ENCODE measurements at places on chromosomes 4 and X. TPM values are rescaled to one million over a fixed set of nuclear protein-coding genes. Genes with fewer than 3 reads are reported as not detected.
A peak's percentile ranks its signal among the peaks of the same experiment; 100 is the strongest.

DNA sequence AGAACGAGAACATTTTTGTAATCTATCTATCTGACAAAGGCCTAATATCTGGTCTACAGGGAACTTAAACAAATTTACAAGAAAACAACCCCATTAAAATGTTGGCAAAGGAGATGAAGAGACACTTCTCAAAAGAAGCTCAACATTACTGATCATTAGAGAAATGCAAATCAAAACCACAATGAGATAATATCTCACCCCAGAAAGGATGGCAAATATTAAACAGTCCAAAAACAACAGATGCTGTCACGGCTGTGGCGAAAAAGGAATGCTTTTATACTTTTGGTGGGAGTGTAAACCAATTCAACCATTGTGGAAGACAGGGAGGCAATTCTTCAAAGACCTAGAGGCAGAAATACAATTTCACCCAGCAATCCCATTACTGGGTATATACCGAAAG, 2284.8 kb downstream of the ARAP2 start:
- DNase-seq, result no peak

DNA sequence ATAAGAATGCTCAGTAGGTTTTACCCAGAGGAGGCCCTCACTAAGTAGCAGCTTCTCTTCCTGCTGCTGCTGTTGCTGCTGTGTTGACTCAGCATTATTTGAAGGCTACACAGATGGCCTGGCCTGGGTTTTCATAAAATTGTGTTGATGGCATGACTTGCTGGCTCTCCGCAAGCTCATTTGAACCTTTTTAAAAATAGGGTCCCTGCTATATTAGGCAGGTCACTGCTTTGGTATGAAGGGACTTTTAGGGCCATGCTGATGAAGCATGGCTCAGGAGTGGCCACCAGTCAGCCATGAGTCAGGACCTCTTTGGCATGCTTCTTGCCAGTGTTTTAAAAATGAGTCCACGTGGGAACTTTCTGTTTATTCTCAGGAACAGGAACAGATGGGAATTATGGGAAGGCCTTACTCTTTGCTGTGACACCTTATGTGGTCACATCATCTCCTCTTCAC, 128.7 kb downstream of the MID1IP1 start:
- DNase-seq, result peak; percentile 3

GRCh38 chr4:10677796-10678497, 6.6 kb downstream of the CLNK start:
- DNase-seq, result no peak

GRCh38 chr4:125389713-125390112, 75.0 kb downstream of the FAT4 start:
- DNase-seq, result no peak

DNA sequence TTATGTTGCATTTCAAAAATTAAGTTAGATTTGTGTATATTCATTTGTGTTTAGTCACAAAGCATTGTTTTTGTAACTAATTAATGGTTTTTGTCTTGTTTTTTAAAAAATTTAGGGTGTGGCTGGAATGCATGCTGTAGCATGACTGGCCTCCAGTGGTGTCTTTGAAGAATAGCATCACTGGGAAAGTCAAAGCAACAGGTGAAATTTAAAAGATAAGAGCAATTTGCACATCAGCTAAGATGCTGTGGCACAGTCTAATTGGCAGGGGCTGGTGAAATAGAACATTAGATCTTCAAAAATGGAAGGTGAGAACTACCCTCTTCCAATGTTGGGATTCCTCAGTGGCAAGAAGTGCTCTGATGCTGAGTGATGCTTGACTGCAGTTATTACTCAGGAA, 45.3 kb downstream of the ANK2 start:
- DNase-seq, result no peak

GRCh38 chr4:4248029-4248884, at the start of gene TMEM128:
Gene TMEM128, minus strand, starts transcription at chr4:4248223. Its CDS starts 21 bp downstream, at chr4:4248202.
- DNase-seq, result peak; percentile 93

DNA sequence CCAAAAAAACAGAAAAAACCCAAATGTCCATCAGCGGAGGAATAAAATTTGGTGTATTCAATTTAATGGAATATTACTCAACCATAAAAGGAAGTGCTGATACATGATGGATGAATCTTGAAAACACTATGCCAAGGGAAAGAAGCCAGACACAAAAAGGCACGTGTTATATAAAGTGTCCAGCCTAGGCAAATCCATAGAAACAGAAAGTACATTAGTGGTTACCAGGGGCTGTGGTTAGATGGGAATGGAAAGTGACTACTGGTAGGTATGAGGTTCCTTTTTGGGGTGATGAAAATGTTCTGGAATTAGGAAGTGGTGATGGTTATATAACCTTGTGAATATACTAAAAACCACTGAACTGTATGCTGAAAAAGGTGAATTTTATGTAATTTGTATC, 3.5 kb upstream of the CDKL2 start:
- DNase-seq, result no peak

- peak; percentile 26 for DNase-seq
Measured at GRCh38 chrX:40012039-40012867, 85.5 kb downstream of the BCOR start.

- DNase-seq, result no peak
Measured at GRCh38 chrX:134691453-134691852, 33.2 kb upstream of the PLAC1 start.

DNA sequence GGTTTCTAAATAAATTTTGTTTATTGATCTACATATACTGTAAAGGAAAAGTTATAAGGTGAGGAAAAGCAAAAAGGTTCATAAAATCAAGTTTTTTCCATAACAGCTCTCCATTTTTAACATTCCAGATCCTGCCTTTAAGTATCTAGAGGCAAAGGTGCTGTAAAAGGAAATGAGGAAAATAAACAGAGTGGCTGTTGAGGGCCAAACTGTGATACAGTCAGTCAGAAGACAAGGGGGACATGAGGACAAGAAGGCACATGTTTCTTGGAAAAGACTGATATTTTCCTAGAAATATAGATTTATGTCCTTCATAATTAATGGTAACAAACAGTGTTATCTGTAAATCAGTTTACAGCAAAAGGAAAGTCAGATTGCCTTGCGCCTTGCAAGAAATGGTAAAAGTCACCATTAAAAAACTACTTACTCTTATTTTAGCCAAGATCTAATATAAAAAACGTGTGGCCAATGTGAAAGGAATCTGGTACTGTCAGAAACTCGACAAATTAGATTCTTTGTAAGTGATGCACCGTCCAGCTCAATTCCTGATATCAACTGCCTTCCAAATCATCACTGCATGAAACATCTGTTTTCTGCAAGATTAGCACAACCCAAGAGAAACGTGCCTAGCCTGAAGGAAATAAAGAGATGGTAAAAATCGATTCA, 34.0 kb upstream of the VEGFD start:
- DNase-seq, result no peak

- DNase-seq, result no peak
Measured at GRCh38 chr4:10640561-10641201, 43.9 kb downstream of the CLNK start.

DNA sequence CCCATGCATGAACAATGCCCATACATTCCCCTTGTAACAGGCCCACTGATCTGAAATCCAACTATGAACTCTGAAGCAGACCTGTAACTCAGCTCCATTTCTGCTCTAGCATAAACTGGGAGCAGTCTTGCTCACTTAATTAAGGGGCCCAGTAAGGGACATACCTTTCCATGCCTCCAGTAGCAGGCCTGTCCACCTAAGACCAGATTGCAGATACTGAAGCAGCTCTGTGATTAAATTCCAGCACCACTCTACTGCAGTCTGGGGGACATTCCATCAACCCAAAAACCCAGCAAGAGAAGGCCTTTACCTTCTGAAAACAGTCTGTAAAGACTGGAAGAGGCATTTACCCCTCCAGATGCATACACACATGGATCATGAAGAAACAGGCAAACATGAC, 162.0 kb upstream of the NEIL3 start:
- DNase-seq, result no peak

GRCh38 chr4:78091534-78091933, 34.4 kb downstream of the FRAS1 start:
- DNase-seq, result no peak

GRCh38 chr4:144494280-144494679, 151.7 kb upstream of the HHIP start:
- no peak for DNase-seq

- no peak for DNase-seq
Measured at GRCh38 chr4:100895556-100896197, 377.9 kb upstream of the EMCN start.

DNA sequence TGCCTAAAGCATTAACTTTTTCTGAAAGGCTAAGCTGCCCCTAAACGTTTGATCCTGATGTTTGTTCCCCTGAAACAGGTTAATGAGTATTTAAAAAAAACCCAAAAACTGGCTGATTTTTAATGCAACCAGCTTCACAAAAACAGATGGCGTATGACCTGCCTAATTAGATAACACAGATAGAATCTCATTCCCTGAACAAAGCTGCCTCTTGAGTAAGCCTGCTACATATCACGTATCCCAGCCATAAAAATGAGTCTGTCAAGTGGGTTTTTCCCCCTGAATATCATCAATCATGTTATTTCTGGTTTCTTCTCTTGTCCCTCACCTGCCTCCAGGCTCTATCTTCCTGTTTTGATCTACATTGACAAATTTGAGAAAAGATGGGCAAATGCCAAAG, 154.2 kb upstream of the FAM9B start:
- no peak for DNase-seq

DNA sequence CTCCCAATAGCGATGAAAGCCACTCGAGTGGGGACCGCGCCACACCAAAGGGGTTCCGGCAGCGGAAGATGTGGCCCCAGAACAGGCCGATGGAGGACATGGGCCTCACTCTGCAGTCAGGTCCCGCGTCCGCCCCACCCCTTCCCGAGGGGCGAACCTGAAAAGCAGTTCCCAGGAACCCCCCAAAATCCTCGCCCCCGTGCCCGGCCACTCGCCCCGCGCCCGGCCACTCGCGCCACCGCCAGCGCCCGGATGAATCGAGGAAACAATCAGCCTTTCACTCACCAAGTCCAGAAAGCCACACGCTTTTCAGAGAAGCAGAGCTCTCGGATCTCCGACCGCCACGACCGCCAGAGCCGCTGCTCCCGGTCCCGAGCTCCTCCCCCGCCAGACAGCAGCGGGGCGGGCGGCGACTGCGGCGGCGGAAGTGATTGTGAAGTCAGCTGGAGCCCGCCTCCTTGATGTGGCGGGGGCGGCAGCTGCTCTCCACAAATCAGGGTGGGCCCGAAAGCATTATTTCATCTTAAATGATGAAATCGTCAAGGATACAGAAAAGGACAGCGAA, at the start of gene PJA1:
TSS of gene PJA1 (minus strand) at position 367 of the 565 bp plus-strand sequence. CDS start 2,380 bp downstream, outside the sequence.
- DNase-seq, result peak; percentile 66

- peak; percentile 46 for DNase-seq
Measured at GRCh38 chr4:6972911-6973310, 63.3 kb downstream of the TBC1D14 start.

GRCh38 chr4:150986085-150986484, 29.0 kb downstream of the LRBA start:
- DNase-seq, result no peak

GRCh38 chr4:150582873-150583286, 929 bp downstream of the MAB21L2 start:
- peak; percentile 60 for DNase-seq

DNA sequence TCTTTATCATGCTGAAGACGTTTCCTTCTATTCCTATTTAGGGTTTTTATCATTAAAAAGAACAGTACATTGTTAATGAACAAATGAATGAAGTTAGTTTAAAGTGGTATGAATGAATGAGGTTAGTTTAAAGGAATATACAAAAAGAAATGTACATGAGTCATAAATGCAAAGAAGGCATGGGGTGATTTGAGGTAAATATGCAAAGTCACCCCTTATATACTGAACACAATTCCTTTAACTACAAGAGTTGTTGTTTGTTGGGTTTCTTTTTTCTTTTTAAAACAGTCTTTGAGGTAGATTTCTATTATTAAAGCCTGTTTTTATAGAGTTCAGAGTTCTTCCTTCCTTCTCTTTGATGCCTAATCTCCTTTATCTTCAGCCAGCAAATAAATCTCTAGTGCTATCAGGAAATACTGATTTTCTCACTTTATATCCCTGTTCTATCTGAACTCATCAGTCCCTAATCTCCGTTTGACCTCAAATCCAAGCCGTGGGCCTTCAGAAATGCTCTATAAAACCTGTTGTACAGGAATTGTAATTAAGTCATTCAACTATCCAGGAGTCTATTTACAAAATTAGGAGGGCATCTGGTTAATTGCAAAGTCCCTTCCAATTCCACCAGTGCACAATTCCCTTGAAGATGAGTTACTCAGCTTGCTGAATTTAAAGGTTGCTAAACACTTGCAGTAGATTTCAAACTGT, 31.6 kb upstream of the ABCG2 start:
- DNase-seq, result peak; percentile 20

Gene NLGN4X
- 2.8 TPM for total RNA-seq

Gene FANCB
- 0.69 TPM for total RNA-seq

Gene ARAP2
- total RNA-seq, result 4.8 TPM

Gene MAGEE2
- 0.11 TPM for total RNA-seq

Gene SOD3
- 23.9 TPM for total RNA-seq

Gene RBM47
- total RNA-seq, result 157 TPM

All from adrenal gland (tissue), 19 donors.